ENCODE measurements at places on chromosomes 1 and 21. TPM values are rescaled to one million over a fixed set of nuclear protein-coding genes. Genes with fewer than 3 reads are reported as not detected.

The OLFML2B gene
- total RNA-seq: 1.8 TPM

The CELA3A gene
- not detected for total RNA-seq

The PLEKHA6 gene
- total RNA-seq: 28.9 TPM

The FCRL1 gene
- total RNA-seq: not detected

The CD5L gene
- not detected for total RNA-seq

The HEYL gene
- total RNA-seq: 33.3 TPM

The CROCC gene
- total RNA-seq: 11.5 TPM

The MEX3A gene
- 0.18 TPM for total RNA-seq

The RABGAP1L gene
- total RNA-seq: 243 TPM

The MNDA gene
- total RNA-seq: 5.5 TPM

The FAM163A gene
- total RNA-seq: 0.09 TPM

The OR2T35 gene
- not detected for total RNA-seq

The TMIGD3 gene
- total RNA-seq: 0.82 TPM

The PDPN gene
- 16.9 TPM for total RNA-seq

The CA14 gene
- total RNA-seq: 6.9 TPM

The SEMA4A gene
- total RNA-seq: 3.4 TPM

The OR2T11 gene
- not detected for total RNA-seq

The AKR7A3 gene
- 0.17 TPM for total RNA-seq

The S1PR1 gene
- 59.6 TPM for total RNA-seq

The CFHR1 gene
- not detected for total RNA-seq

Measured in right cardiac atrium (tissue), 5 donors.